ENCODE measurements at places on chromosomes 4 and X.
A peak's percentile ranks its signal among the peaks of the same experiment; 100 is the strongest.

DNA sequence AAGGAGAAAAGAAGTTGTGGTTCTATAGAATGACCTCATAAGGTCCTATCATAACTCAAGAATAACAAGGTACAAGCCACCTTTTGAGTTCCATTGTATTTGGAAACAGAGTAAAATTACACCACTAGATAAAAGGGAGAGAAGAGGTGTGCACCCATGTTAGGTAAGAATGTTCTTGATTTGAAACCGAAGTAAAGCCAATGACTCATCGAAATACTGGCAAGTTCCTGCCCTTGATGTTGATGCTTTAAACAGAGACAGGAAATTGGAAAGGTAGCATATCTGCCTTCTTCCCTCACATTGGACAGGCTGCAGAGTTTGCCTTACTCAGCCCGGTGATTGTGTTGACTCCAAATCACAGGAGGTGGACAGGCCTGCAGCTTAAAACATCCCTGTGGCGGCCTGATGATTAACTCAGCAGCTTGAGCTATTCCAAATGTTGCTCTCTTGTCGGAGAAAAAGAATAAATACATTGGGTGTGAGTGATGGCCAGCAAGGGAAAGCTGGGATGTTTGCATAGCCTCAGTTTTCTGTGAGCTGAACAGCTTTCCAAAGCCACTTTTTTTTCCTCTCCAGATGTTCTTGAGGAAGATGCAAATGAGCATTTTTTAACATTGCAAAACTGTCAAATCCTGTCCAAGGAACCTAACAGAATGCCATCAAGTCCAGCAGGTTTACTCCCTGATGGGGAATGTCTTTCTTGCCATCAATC is 321.1 kb downstream of the NKX6-1 start:
- DNase-seq = no peak

DNA sequence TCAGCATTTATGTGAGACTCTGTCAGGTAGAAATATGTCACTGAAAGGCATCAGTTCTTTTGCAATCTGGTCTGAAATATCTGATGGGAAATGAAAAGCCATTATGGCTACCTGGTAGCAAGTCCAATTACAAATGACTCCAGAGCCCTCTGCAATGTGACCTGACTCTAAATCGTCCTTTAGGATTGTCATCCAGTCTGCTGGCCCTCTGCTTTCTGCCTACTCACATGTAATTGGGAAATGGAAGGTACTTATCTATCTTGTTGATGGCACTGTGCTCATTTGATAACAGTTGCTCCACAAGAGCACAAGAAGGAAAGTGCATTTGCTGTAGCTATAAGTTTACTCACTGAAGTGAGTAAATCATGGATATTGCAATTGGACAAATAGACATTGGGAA is 799.8 kb downstream of the RAPGEF2 start:
- no peak for DNase-seq

DNA sequence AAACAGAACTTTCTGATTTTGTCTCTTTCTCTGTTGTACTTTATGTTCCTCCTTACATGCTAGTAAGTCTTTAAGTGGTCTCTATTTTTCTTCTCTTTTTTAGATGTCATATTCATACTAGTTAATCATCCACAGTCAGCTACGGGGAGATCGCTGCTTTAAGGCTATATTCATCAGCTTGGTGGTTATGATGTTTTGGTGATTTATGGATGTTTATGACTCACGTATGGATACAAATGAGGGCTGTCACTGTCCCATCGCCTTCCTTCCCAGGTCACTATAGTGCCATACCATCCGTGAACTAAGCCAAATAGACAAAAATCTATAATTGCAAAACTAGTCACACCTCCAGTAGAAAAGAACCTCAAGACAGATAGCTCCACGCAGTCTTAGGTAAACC is 296.8 kb upstream of the AADAT start:
- DNase-seq = no peak

DNA sequence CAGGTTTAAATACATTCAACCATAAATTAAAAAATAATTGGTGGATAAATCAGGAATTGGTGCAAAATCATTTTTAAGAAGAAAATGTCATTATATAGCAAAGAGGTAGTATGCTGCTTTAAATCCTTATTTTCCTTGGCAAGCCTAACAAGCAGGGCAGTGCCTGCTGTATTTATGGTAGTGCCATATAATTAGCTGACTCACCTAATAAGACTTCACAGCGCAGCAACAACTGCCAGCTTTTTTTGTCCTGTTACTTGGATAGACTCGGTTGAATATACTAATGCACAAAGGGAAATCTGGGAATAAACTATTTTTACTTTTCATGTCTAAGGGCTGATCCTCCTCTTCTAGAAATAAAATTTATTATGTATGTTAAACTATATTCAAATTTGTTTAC is 99.1 kb downstream of the SNCA start:
- DNase-seq = no peak

- no peak for DNase-seq
Measured at GRCh38 chr4:81360737-81361136, 111.0 kb downstream of the RASGEF1B start.

- DNase-seq = no peak
Measured at GRCh38 chr4:91032725-91033445, 905.7 kb downstream of the CCSER1 start.

DNA sequence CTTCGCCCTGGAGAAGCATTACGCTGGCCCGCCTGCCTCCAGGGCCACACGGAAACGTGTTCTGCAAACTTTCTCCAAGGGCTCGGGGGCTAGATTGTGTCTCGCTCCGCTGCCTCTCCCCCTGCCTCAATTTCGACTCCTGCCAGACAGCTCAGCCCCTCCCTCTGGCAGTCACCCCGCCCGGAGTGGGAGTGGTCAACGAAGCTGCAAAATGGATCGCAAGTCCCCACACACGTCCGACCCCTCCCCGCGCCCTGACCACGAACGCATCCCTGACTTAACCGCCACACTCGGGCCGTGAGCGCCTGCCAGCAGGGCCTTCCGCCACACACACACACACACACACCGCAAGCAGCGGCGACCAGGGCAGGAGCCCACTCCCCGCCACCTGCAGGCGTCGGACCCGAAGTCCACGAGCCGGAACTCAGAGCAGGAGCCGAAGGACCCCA is 47.0 kb upstream of the NKAP start:
- DNase-seq = no peak

GRCh38 chr4:84792366-84793301 is 173.9 kb downstream of the WDFY3 start:
- no peak for DNase-seq

- no peak for DNase-seq
Measured at GRCh38 chr4:48815483-48815882, 15.4 kb upstream of the OCIAD1 start.

DNA sequence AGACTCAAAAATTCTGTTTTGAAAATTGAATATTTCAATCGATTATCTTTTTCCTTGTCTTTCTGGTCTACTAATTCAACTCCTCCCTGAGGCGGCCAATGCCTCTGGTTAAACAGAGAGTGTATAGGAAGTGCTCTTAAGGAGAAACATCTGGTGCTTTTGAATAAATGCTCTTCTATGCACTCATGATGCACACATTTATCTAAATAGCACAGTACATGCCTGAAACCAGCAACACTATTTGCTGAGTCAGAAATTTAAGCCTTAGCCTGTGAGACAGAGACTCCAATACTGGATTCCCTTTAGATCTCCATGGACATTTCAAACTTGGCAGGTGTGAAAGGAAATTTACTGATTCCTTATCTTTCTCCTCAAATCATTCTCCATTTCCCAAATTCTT is 118.6 kb downstream of the SLIT2 start:
- no peak for DNase-seq

DNA sequence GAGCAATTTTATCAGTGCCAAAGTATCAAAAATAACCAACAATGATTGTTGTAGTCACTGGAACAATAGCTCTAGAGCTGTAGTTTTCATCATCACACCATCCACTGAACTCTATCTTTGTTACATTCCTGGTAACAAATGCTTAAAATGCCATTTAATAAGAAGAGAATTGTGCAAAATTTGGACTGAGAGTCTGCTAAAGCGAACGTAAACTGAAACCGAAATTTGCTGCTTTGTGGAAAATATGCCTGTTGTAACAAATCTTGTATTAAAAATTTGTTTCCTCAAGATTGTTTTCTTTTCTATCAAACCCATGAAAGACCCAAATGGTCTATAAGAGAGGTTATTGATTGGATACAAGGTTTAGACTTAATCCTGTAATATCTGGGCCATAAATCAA is 109.3 kb upstream of the TECRL start:
- no peak for DNase-seq

GRCh38 chr4:184534511-184535391 is 60.4 kb upstream of the IRF2 start:
- no peak for DNase-seq

GRCh38 chrX:104183685-104184084 is 17.4 kb downstream of the FAM199X start:
- DNase-seq = no peak

DNA sequence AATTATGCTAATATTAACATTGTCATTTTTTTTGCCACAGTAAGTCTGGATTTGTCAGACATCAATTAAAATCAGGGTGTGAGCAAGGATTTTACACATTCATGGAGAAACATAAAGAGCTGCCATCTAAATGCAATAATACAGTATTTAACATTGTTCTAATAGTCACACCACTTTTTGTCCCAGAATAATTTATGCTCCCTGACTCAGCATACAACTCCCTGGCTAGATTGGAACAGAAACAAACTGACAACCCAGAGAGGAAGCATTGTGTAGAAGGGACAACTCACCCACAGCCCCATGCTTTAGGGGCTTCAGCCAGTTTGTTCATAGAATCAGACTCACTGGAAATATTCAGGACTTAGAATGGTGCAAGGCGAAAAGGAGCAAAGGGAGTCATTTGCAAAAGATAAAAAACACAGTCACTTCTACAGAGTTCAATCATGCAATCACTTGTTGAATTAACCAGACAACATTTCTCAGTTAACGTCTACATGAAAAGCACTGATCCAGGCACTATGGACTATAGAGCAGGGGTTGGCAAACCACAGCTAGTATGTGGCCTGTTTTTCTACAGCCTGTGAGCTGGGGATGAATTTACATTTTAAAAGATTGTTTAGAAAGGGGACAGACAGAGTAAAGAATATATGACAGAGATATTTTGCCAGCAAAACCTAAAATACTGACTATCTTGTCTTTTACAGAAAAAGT is 26.4 kb upstream of the SEC24B start:
- DNase-seq = no peak

DNA sequence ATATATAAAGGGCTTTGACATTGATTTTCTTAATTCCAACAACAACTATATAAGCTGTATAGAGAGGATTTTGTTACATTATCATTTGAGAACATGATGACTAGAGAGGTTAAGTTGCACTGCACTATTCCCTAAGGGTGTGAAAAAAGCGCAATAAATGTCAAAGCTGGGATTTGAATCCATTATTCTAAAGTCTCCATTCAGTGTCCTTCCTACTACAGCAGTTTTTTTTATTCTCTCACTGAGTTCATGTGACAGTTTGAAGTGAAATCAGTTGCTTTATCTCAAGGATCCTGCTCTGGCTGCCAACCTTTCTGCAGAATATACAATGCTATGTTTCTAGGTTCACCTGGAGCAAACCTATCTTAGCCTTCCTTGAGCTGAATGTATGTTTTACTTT is 177.5 kb downstream of the ANKRD50 start:
- no peak for DNase-seq

DNA sequence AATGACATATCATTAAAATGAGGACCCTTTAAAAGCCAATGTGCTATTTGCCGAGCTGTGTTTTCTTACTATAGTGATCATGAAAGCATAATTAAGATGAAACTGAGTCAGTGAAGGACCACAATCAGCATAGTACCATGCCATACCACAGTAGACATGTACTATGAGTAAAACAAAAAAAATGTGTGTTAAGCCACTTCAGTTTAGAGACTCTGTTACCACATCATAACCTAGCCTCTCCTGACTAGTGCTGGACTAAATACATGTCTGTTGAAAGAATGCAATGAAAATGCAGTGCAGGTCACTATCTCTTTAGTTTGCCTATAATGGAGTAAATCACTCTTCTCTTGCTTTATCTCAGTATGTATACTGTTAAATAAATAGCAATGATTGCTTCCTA is 12.3 kb upstream of the DDX53 start:
- no peak for DNase-seq

DNA sequence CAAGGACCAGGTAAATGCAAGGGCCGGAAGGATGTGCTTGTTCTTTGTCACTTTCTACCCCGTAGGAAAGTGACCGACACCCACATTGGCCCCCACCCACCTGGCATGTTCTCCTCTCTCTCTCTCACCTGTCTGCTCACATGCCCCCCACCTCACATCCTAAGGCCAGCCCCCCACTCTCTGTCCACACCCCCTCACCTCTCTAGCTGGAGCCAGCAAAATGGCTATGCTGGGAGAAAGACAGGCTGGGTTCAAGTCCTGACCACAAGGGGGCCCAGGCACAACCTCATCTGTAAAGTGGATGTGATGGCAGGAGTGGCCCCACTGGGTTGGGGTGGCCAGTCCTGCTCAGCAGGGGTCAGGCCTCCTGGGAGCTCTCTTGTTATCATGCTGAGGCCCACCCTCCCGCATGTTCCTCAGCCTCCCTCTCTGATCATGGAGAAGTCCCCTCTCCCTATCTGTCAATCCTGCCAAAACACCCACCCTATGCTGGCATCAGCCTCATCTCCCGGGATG is 1.7 kb upstream of the PPP2R2C start:
- DNase-seq = peak; percentile 66

- DNase-seq = peak; percentile 44
Measured at GRCh38 chr4:123564758-123565346, 168.3 kb downstream of the SPRY1 start.

- DNase-seq = no peak
Measured at GRCh38 chr4:42785817-42786216, 106.7 kb upstream of the GRXCR1 start.

- DNase-seq = no peak
Measured at GRCh38 chrX:38859602-38860001, 58.3 kb downstream of the MID1IP1 start.

- DNase-seq = no peak
Measured at GRCh38 chr4:170110285-170110672, 20.5 kb upstream of the AADAT start.

DNA sequence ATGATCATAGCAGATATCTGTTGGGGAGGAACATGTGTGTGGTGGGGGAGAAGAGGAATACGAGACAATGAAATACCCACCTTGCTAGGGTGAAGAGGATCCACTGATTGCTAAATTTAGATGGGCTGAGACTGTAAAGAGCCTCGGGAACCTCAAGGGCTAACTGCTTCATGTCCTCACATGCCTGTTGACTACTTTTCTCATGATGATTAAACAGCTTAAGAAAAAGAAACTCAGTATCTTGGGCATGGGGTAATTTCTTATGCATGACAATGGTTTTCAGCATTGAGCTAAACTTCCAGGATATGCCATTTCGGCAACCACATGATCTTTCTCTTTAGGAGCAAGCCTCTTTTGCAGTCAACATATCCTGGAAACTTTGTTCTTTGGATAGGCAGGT is 3.9 kb upstream of the LNX1 start:
- no peak for DNase-seq

Measured in HuH-7.5 (cell line).